ENCODE measurements at places on chromosomes 6 and 20. TPM values are rescaled to one million over a fixed set of nuclear protein-coding genes. Genes with fewer than 3 reads are reported as not detected.

The HLA-DQB2 gene
- total RNA-seq = 0.32 TPM

GRCh38 chr20:47687095-47687987 lies 97.9 kb downstream of the SULF2 start:
- H3K36me3 ChIP-seq = no peaks in the 10 kb centered on the region
- no peaks in the 10 kb centered on the region for H3K4me1 ChIP-seq
- no peak overlapping the region for H3K4me3 ChIP-seq
- no peak overlapping the region for H3K27ac ChIP-seq

The NOTCH4 gene
- 0.55 TPM for total RNA-seq

- no peaks in the 10 kb centered on the region for H3K36me3 ChIP-seq
- H3K4me3 ChIP-seq = no peak overlapping the region
- no peak overlapping the region for H3K27ac ChIP-seq
- H3K27me3 ChIP-seq = peaks cover 2% of the 10 kb centered on the region
These were observed 292.0 kb downstream of the CDH26 start for GRCh38 chr20:60250251-60250650.

The APOM gene
- total RNA-seq = 5.1 TPM

DNA sequence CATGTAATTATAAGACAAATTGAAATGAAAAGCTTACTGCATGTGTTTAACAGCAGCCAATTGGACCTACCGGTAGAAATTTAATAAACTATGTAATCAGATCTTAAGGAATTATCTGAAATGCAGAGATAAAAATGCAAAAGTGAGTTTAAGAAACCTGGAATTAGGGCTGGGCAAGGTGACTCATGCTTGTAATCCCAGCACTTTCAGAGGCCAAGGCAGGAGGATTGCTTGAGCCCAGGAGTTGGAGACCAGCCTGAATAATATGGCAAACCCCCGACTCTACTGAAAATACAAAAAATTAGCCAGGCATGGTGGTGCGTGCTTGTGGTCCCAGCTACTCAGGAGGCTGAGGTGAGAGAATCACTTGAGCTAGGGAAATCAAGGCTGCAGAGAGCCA lies 74.1 kb downstream of the HFE start:
- H3K4me3 ChIP-seq = no peak overlapping the region
- H3K4me1 ChIP-seq = peaks cover 60% of the 10 kb centered on the region
- H3K36me3 ChIP-seq = peaks cover 51% of the 10 kb centered on the region
- peak overlapping the region; percentile 55 for H3K27ac ChIP-seq
- H3K27me3 ChIP-seq = peaks cover 8% of the 10 kb centered on the region

GRCh38 chr6:43831191-43831590 lies 61.2 kb downstream of the VEGFA start:
- no peak overlapping the region for H3K27ac ChIP-seq
- no peak overlapping the region for H3K4me3 ChIP-seq
- no peak for DNase-seq
- peaks cover 8% of the 10 kb centered on the region for H3K27me3 ChIP-seq
- no peaks in the 10 kb centered on the region for H3K36me3 ChIP-seq
- H3K4me1 ChIP-seq = no peaks in the 10 kb centered on the region

DNA sequence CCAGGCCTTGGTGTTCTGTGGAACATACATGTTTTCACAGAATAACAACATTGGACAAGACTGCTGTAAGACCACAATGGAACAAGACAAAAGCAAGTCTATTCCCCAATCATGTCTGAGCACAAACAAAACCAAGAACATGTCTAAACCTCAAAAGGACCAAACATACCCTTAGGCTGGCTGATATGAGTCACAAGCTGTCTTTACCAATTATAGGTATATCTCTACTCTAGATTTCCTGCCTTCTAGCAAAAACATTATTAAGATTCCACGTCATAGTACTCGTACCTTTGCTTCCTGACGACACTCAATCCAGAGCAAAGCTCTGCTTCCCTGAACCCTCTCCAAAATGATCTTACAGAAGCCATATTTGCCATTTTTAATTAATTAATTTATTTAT lies 15.4 kb upstream of the L3MBTL1 start:
- peaks cover 8% of the 10 kb centered on the region for H3K27me3 ChIP-seq
- no peak for DNase-seq
- peaks cover 3% of the 10 kb centered on the region for H3K4me1 ChIP-seq
- H3K4me3 ChIP-seq = no peak overlapping the region

DNA sequence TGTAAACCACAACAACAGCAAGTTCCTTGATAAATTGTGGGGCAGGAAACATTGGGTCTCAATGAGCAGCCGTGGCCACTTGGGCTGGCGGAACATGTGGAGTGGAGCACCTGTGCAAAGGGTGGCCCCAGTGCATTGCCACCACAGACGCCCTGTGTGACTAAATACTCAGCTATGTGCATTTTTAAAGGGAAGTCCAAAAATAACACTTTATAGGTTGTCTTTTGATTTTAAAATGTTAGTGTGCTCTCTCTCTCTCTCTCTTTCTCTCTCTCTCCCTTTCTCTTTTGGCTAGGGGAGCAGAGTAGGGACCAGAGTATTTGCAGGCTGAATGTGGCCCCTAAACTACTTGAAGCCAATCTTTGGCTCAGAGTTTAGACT lies 236.3 kb downstream of the BCAS1 start:
- H3K27ac ChIP-seq = peak overlapping the region; percentile 67
- H3K4me1 ChIP-seq = peaks cover 79% of the 10 kb centered on the region
- H3K36me3 ChIP-seq = peaks cover 35% of the 10 kb centered on the region
- peak overlapping the region; percentile 36 for H3K4me3 ChIP-seq
- no peak for DNase-seq

DNA sequence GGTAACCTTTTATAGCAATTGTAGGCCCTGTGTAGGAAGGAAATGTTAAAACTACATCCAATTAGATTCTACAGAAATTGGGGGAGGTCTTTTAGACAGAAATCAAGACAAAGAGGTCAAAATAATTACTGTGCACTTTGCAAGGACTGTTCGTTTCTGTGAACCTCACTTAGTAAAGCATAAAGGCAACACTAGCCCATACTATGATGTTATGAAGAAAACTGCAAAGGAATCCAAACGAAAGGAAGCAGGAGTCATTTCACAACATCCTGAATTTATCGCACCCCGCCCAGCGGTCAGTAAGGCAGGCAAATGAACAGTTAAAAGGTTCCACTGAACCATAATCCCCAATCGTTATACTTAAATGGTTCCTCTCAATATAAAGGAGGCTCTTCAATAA lies 429.5 kb upstream of the ARID1B start:
- H3K27ac ChIP-seq = no peak overlapping the region
- no peaks in the 10 kb centered on the region for H3K4me1 ChIP-seq
- DNase-seq = no peak
- H3K27me3 ChIP-seq = peaks cover 2% of the 10 kb centered on the region

- H3K4me1 ChIP-seq = peaks cover 20% of the 10 kb centered on the region
- peak overlapping the region; percentile 72 for H3K4me3 ChIP-seq
- peak overlapping the region; percentile 58 for H3K27ac ChIP-seq
- peaks cover 9% of the 10 kb centered on the region for H3K36me3 ChIP-seq
- DNase-seq = no peak
These were observed 1.1 kb downstream of the FBXO30 start for GRCh38 chr6:145813285-145814034.

- DNase-seq = peak; percentile 86
- H3K27ac ChIP-seq = peak overlapping the region; percentile 90
- H3K27me3 ChIP-seq = no peaks in the 10 kb centered on the region
- H3K4me1 ChIP-seq = peaks cover 32% of the 10 kb centered on the region
These were observed 757 bp upstream of the SAMD3 start for GRCh38 chr6:130223508-130223907.

- no peaks in the 10 kb centered on the region for H3K4me1 ChIP-seq
- no peak for DNase-seq
- no peak overlapping the region for H3K27ac ChIP-seq
- H3K36me3 ChIP-seq = no peaks in the 10 kb centered on the region
These were observed 294.2 kb upstream of the RSPO3 start for GRCh38 chr6:126824226-126824625.

The TPD52L1 gene
- total RNA-seq = not detected

DNA sequence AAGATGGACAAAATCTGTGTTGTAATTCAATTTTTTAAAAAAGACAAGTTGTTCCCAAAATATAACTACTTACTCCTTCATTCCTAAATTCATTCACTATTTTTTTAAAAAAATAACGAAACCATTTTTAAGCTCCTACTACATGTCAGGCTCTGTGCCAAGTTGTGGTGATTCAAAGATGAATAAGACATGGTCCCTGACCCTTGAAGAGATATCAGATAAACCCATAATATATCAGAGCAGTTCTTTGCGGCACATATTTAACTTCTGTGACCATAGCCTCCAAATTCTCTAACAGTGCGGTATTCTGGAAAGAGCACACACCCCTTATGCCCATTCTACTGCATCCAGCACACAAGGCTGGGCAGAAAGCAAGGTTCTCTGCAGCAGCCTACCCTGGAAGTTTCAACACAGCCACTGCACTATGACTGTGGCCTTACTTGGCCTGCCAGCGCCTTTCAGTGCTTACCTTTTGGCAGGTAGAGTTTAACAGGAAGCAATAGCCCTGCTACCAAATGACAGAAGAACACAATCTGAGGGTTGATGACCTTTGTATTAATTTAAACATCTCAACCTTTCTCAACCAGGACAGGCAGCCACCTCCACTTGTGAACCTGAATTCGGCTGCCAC lies 406.5 kb downstream of the BTBD9 start:
- H3K27me3 ChIP-seq = no peaks in the 10 kb centered on the region
- no peak overlapping the region for H3K27ac ChIP-seq
- no peak for DNase-seq
- H3K4me1 ChIP-seq = no peaks in the 10 kb centered on the region
